GM23248 (cell line): ENCODE measurements at places on chromosomes 1 and 21. TPM values are rescaled to one million over a fixed set of nuclear protein-coding genes. Genes with fewer than 3 reads are reported as not detected.

DNA sequence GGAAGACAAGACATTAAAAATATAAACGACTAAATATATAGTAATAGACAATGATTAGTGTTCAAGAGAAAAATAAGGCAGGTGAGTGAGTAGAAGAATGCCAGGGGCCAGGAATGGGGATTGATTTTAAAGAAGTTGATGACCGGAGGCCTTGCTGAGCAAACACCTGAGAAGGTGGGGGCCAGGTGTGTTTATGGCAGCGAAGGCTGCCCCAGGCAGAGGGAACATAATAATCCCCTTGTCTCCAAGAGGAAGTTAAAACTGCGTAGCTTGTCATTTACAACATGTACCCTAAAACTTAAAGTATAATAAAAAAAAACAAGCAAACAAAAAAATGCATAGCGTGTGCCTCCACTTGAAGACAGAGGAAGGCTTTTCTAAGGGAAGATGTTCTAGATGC lies 220.3 kb downstream of the URB2 start:
- DNase-seq: no peak

- no peak for DNase-seq
These were observed 74.0 kb upstream of the GALNT2 start for GRCh38 chr1:229993060-229993459.

DNA sequence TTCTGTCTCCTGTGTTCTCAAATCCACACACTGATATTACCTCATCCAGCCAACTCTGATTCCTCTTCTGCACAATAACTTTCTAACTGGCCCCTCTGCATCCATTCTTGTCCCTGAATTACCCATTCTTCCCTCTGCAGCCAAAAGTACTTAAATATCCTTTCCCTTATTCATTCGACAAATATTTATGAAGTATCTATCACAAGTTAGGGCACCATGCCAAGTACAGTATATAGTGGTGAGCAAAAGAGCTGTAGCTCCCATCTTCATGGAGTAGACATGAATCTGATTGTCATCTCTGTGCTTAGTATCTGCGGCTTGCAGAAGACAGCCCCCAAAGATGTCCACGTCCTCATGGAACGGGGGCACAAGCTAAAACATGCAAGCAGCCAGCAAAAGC lies 316.8 kb downstream of the SETD4 start:
- peak; percentile 35 for DNase-seq

DNA sequence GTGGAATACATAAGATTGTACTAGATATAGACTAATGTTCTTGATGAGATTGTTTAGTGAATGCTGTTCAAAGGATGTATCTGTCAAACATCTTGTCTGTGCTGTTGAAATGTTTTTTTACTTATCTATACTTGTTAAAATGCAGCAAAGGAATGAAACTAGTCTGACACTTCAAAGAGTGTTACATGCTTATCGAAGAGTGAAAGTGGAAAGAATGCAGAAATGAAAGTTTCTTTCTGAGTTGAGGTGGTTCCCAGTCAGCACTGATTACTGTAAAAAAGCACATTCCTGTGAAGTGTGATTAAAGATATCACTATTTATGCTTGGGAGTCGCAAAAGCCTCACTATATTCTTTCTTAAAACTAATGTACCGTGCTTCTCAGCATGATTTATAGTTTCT lies 1225.2 kb downstream of the NCAM2 start:
- DNase-seq: no peak

DNA sequence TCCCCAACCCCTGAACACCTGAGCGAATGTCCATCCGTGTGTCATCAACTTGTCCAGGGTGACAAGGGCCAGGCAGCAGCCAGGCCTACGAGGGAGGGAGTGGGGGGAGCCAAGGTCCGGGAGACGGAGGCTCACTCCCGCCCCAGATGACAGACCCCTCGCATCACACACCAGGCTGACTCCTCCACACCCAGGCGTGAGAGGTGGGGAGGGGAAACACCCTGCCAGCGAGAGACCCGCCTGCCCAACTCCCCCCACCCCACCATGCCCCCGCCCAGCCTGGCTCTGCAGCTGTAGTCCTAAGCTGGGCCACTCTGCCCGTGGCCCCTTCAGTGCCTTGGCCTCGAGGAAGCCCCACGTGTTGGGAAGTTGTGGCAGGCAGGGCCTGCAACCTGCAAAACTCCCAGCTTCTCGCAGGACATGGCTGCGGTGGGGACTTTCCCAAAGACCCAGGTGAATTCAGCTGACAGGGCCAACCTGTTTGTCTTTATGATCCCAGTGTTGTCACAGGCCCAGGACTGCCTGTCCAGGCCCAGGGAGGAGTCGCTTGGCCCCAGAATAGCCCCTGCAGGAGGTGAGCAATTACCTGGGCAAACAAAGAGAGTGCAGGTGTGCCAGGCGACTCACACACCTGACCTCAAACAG lies 62.9 kb downstream of the RIPK4 start:
- no peak for DNase-seq

DISC1 gene
- total RNA-seq: 1.2 and 2.0 TPM in 2 replicates

OR10Z1 gene
- not detected in 2 replicates for total RNA-seq

GRCh38 chr1:38451541-38451993 lies 405.0 kb upstream of the POU3F1 start:
- DNase-seq: peak; percentile 76
